ENCODE measurements at places on chromosomes 3 and 15. TPM values are rescaled to one million over a fixed set of nuclear protein-coding genes. Genes with fewer than 3 reads are reported as not detected.
A peak's percentile ranks its signal among the peaks of the same experiment; 100 is the strongest.

DNA sequence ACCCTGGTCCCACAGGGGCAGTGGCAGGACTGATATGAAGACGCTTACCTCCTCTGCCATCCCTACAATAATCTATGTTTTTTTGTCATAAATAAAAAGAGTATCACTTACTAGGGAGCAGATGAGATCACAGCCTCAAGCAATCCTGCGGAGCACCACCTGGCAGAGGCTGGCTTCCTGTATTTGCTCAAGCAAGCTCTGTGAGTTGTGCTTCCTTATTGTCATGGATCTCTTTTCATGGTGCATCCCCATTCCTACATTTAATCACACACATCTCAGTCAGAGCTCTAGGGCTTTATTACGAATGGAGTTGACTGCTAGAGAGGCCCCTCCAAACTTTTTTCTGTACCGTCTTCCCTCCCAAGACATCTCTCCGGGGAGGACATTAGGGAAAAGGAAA lies 186.0 kb downstream of the UBE2E2 start:
- no peak for DNase-seq

GRCh38 chr3:3806856-3807255 lies 7.6 kb downstream of the LRRN1 start:
- no peak for DNase-seq

DNA sequence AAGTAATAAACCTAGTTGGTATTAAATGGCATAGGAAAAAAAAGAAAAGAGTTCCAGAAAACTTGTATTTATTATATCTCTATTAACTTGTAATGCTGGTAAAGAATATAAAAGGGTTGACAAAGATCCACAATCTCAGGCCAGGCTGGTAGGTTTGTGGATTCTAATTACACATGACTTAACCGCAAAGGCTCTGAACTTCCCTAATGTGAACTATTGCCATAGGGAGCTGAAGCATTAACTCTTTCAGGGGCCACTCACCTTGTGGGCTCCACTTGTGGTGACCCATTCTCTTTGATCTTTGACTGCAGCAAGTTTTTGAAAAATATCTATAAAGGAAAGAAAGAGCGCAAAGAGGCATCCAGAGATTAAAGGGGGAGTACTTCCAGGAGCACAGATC lies 58.5 kb downstream of the NEK10 start:
- DNase-seq = no peak

IDH2 gene
- 24.7 TPM for polyA plus RNA-seq

SUSD5 gene
- polyA plus RNA-seq = 0.97 TPM

DNA sequence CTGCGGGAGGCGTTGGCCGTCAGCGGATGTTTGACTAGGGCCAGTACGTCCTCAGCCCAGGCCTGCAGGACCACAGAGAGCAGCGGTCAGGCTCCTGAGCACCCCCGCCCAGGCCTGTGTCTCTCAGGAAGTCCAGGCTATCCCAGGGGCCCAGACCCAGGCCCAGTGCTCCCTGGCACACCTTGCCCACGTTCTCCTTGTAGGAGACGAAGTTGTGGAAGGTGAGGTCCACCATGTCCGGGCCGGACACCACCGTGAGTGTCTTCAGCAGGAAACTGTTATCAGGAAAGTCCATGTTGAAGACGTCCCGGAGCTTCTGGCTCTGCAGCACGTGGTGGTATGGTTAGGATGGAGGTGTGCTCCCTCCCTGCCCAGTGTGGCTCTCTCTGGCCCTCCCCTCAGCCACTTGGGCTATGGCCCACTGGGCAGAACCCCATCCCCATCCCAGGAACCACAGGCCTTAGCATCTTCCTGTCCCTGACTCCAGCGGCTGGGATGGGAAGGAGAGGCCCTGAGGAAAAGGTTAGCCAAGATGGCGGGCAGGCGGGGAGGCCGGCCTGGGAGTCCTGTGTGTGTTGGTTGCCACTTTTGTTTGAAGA lies 5.3 kb downstream of the PLCB2 start:
- DNase-seq = no peak

- DNase-seq = no peak
Measured at GRCh38 chr15:95937128-95937528, 393.4 kb upstream of the NR2F2 start.

GRCh38 chr3:30305021-30305420 lies 301.4 kb upstream of the TGFBR2 start:
- DNase-seq = no peak

- peak; percentile 41 for DNase-seq
Measured at GRCh38 chr3:39065197-39065596, 13.4 kb downstream of the WDR48 start.

- peak; percentile 85 for DNase-seq
Measured at GRCh38 chr15:100335335-100335999, 6.3 kb downstream of the ADAMTS17 start.

DNA sequence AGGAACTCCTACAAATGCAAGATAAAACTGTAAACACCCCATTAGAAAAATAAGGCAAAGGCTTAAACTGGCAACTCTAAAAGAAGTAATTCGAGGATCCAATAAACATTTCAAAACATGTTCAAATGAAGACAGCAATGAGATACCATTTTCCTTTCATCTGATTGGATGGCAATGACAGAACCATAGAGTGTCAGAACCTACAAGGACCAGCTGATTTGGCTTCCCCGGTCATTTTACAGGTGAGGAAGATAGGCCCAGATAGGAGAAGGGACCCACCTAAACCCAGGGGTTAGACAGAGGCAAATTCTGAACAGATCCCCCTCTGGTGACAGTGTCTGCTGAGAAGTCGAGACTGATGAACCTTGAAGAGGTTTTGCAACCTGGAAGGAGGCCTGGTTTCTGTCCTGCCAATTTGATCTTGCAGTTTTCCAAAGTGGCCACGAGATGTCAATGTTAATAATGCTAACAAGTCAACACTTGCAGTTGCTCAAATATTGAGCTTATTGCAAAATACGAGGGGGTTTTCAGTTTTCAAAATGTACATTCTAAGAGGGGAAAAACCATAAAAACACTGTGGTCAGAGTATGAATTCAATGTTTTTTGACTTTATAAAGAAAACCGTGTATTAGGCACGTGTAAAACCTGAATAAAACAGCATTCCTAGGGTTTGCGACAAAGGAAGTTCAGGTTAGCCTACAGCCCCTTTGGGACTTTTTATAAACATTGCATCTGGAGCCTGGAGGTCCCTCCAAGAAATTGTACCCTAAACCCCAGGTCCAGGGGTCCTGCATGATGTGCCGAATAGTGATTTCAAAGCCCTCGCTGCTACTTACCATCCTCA lies 21.5 kb downstream of the CFAP161 start:
- peak; percentile 46 for DNase-seq

SEMA5B gene
- polyA plus RNA-seq = 0.75 TPM

SEMA3F gene
- 23.9 TPM for polyA plus RNA-seq

GRCh38 chr3:166526881-166527280 lies 689.7 kb upstream of the BCHE start:
- no peak for DNase-seq

GRCh38 chr15:79406210-79406609 lies 25.9 kb upstream of the MINAR1 start:
- no peak for DNase-seq

- no peak for DNase-seq
Measured at GRCh38 chr3:43023746-43024145, 44.6 kb downstream of the GASK1A start.

DNA sequence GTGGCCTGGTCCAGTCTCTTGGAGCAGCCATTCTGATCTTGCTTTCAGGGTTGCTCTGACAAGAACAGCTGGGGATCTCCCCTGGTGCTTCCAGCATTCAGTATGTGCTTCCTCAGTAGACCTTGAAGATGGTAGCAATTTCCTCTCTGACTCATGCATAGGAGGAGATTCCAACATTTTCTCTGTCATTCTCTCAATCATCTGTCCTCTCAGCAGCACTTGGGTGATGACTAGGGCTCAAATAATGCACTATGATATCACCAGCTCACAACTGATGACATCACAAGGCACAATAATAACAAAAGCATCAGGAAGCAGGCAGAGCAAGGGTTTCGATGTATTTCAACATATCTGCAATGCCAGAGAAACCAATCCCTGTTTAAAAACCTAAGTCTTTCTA lies 52.7 kb downstream of the NFKBIZ start:
- no peak for DNase-seq

DNA sequence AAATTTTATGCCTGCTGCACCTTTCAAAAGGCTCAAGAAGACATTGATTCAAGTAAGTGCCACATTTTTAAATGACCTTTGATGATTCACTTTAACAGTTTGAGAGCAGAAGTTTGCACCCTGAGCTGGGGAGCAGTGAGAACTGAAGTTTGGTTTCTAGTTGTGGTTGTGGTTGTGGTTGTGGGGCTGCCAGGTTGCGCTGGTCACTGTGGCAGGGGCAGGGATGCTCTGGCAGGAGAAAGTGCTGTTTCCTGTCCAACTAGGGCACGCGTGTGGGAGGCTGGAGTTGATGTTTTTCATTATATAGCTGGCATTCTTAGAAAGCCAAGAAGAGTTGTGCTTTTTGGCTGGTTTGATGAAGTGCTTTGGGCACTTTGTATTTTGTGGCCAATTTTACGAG lies 339.7 kb upstream of the NR2F2 start:
- no peak for DNase-seq

DNA sequence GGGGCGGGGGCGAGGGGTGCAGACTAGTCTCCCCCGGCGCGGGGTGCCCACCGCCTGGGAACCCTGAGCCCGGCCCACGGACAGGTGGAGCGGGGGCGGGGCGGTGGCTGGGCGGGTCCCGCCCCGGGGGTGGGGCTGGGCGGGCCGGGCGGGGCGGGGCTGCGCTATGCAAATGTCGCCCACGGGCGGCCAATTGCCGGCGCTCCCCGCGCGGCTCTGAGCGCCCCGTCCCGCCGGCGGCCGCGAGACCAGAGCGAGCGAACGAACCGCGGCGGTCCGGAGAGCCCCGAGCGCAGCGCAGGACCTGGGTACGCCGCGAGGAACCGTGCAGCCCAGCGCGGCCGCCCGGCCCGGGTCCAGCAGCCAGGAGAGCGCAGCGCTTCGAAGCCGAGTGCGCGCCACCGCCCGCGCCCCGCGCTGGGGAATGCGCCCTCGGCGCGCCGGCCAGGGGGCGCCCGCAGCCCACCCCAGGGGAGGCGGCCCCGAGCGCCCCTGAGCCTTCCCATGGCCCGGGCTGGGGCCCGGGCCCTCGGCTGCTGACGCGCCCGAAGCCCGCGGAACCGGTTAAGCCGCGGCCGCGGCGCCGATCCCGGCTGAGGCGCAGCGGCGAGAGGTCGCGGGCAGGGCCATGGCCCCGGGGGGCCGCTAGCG lies at the start of gene SEMA3F:
TSS of gene SEMA3F (plus strand) at position 485 of the 651 bp plus-strand sequence. CDS start 4,299 bp downstream, outside the sequence.
- DNase-seq = peak; percentile 96

DNA sequence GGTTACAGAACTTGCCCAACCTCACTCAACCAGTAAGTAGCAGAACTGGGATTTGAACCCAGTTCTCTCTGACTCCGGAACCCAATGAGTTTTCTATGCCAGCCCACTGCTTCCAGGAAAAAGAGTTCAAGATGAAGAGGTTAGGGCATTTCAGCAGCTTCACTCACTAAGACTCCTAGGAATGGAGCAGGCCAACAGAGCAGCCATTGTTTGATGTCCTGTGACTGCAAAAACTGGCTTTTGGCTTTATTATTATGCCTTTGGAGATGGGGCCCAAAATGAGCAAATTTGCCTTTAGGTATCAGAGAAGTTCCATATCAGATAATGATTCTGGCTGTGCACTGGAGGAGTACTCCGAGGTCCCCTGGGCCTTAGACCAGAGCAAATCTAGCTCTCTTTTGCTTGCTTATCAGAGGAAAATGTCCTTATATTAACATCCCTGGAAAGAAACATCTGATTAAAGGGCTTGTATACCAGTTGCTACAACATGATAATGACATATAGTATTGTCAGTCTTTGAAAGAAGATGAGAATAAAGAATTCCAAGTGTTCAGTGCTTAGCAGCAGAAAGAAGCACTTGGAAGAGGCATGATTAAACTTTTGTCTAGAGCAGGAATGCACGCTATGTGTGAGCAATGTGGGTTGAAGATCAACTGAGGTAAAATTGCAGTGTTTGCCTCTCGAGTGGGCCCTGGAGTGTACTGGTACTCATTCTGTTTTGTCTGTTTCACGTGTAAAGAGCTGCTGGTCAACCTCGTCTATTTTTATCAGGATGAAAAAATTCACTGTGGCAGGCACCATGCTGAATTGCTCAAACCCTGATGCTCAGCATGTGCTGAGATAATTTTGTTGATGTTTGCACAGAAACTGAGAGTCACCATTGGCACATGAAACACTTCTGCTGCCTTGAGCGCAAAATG lies 21.8 kb upstream of the KLHL24 start:
- DNase-seq = no peak

- no peak for DNase-seq
Measured at GRCh38 chr3:97232393-97233034, 418.1 kb downstream of the EPHA6 start.

MTFMT gene
- polyA plus RNA-seq = 12.7 TPM

DNA sequence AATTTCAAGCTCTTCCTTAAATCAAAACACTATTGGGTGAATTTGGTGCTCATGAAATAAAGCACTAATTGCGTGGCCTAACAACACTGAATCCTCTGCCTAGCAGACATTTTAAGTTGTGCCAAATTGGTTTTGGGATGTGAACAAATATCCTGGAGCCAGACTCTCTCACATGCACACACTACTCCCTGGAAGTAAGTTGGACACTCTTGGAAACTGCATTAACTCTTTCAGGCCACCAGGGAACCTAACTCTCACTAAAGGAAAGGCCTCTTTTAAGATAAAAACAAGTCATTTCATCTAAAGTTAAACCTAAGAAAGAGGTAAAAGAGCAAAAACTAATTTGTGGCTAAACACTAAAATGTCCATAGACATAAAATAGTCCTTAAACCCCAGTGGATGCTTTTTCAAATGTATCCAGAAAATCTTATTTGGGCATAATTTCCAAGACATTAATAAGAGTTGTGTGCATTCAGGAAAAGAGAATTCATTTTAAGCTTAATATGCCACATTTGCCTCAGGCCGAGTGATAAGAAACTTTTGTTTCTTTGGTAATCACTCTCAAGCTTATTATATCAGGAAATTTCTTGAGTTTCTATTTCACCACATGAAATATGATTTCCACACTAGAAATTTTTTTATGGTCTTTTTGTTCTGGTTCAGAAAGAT lies 61.8 kb downstream of the ZBTB20 start:
- DNase-seq = no peak

FBXO40 gene
- not detected for polyA plus RNA-seq

- DNase-seq = no peak
Measured at GRCh38 chr3:30675774-30676173, 69.4 kb downstream of the TGFBR2 start.

GRCh38 chr3:63228677-63229076 lies 49.4 kb upstream of the SYNPR start:
- DNase-seq = peak; percentile 33

- no peak for DNase-seq
Measured at GRCh38 chr3:4823986-4824925, 155.0 kb upstream of the BHLHE40 start.

Measured in SK-N-SH (cell line).